ENCODE measurements at places on chromosomes 4 and X.

- DNase-seq, result no peak
Measured at GRCh38 chr4:180377741-180378140, 1865.5 kb upstream of the TENM3 start.

DNA sequence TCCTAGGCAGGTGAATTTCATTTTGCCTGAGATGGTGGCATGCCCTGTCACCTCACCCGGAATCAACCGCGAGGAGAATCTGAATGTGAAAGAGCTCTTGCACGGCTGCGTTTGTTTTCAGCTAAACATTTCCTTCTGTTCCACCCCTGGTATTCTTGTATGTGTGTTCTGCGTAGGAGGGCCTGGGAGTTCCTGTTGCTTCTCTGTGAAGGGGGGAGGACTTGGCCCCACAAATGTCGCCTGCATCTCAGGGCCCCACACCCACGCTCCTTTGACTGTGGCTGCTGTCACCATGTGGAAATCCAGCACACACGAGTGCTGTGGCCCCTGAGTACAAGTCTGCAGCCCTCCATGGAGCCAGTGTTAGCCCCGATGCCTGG lies 45.8 kb upstream of the CLCN4 start:
- no peak for DNase-seq

DNA sequence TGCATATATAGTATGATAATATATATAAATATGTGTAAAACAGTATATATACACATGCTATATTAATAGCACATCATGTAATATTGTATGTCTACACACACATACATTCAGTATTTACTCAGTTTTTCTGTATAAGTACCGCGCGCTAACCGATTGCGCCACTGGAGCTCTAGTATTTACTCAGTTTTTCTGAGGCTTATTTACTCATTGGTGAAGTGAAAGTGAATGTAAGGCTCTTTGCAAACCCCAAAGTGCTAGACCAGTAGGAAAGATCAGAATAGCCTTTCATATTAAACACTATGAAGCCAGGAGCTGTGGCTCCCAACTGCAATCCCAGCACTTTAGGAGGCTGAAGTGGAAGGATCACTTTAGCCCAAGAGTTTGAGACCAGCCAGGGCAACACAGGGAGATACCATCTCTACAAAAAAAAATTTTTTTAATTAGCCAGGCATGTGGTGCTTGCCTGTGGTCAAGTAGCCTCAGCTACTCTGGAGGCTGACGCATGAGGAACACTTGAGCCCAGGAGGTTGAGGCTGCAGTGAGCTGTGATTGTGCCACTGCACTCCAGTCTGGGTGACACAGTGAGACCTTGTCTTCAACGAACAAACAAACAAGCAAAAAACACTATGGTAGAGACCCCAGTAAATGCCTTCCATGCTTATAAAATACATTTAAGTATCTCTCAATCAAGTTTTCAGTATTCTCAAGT lies 125.8 kb downstream of the KIT start:
- DNase-seq, result no peak

DNA sequence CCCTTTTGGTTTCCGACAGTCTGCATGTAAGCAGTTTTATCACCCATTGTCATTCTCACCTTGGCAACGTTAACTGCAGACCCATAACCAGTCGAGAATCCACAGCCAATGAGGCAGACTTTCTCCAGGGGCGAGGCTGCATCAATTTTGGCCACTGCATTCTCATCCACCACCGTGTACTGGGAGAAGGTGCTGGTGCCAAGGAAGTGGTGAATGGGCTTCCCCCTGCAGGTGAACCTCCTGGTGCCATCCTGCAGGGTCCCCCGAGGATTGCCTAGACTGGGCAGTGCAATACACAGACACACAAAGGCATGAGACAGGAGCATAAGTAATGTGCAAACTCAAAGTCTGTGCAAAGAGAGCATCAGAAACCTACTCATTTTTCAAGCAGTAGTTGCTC lies 5.4 kb downstream of the ADH1B start:
- DNase-seq, result no peak

DNA sequence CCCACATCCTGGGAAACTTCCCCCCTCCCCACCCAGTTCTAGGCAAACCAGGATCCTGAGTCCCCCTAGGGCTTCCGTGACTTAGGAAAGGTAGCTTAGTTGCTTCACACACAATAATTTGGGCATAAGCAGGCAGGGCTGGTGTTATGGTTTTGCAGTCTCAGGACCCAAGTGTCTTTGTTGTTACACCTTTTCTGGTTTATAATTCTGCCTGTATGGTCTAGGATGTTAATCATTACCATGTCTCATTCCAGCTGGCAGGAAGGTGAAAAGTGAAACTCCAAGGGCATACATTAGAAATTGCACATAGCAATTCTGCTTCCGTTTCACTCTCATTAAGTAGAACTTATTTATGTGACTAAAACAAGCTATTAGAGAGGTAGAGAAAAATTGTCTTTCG lies 16.8 kb downstream of the UGT8 start:
- no peak for DNase-seq

DNA sequence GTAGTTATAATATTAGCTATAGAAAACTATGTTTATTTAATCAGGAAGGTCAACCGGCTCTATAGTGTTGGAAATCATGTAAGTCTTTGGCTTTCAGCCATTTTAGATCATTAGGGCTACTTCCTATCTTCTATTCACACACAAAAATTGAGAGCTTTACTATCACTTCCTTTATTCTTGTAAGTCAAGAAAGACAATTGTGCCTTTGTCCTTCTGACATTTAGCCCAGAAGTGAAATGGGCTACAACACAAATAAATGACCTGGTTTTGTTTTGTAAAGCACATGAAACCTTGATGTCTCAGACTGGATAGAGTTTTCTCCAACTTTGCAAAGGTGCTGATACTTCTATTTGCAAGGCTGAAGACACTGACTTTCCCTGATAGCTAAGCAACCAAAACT lies 122.4 kb upstream of the ACSL4 start:
- no peak for DNase-seq

DNA sequence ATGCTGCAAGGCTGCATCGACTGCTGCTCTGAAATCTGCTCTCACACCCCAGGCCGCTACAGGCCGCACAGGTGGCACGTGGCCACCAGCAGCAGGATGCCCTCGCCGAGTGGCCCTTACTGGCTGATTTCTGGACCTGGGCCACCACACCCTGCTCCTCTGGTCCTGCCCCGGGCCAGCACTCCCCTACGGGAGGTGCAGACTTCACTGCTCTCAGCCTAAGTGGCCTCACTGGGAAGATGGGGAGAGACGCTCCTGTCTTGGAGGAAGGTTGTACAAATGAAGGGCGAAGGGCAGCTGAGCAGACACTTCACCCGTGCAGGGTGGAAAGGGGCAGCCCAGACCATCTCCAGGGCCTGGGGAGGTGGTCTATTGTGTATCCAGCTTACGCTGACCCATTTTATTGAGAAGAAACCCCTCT lies 72.5 kb downstream of the ACOX3 start:
- DNase-seq, result peak; percentile 59

DNA sequence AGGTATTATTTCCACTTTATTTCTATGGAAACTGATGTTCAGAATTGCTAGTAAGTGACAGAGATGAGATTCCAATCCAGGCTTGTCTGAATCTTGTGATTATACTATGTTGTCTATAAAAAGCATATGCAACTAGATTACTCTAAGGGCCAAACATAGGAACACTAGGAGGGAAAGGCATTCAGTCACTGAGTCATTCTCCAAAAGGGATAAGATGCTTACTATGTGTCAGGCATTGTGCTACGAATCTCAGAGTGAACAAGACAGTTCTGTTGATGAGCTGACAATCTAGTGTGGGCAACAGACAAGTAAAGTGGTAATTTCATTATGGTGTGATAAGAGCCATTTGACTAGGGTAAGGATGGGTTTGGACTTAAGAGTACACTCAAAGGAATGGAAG lies 77.2 kb downstream of the RASL11B start:
- DNase-seq, result no peak

GRCh38 chrX:119758731-119759247 lies 401 bp downstream of the SOWAHD start:
- peak; percentile 90 for DNase-seq

GRCh38 chrX:77426811-77427210 lies 20.4 kb upstream of the FGF16 start:
- DNase-seq, result no peak

- DNase-seq, result no peak
Measured at GRCh38 chrX:1741816-1742394, 127.0 kb downstream of the ASMT start.

DNA sequence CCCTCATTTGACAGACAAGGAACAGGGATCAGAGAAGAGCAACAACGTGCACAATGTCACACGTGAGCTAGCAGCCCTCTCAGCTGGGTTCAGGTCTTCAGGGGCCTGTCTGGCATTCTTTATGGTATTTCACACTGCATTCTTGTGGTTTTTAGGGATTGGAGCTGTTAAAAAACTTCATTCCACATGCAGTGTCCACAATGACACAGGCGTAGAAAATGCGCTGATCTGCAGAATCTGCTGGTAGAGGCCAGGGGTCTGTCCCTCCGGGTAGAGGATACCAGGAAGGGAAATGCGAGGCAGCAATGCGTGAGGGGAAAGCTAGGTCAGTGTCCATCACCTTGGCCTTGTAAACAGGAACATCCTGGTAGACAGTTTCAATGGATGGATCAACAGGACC lies 36.6 kb downstream of the MAP7D3 start:
- DNase-seq, result no peak

GRCh38 chr4:8303081-8303480 lies 33.5 kb downstream of the HTRA3 start:
- DNase-seq, result peak; percentile 37

GRCh38 chrX:25202827-25203226 lies 187.1 kb upstream of the ARX start:
- DNase-seq, result no peak

DNA sequence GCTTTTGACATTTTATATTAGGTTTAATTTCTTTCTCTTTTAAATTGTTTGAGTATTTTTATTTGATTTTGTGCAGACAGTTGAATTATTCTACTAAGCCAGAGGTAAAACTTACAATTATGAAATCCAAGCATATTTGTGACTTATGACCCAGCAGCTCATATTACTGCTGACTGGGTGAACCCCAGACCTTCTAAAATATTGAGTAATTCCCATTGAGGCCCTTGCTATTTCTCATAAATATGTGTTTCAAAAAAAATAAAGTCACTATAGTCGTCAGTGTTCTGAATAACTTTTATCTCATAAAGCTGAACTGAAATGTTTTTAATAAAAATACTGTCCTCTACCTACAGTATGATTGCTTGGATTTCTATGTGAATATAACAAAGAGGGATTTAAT lies 303.1 kb downstream of the IQCM start:
- no peak for DNase-seq

DNA sequence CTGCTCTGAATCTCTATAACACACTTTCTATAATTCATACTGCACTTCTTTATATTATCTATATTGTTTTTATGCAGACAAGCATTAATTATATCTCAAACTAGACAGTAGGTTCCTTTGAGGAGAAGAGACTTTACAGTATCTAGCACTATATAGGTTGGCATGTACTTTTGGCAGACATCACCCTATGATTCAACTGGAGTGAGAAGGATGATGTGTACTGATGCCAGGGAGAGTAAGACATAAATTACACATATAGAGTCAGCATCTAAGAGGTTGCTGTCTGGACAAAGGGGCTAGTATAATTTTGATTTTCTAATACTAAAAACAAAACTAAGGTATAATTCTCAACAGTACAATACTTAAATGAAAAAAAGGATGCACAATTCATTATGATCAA lies 5.1 kb upstream of the RBM41 start:
- DNase-seq, result no peak

DNA sequence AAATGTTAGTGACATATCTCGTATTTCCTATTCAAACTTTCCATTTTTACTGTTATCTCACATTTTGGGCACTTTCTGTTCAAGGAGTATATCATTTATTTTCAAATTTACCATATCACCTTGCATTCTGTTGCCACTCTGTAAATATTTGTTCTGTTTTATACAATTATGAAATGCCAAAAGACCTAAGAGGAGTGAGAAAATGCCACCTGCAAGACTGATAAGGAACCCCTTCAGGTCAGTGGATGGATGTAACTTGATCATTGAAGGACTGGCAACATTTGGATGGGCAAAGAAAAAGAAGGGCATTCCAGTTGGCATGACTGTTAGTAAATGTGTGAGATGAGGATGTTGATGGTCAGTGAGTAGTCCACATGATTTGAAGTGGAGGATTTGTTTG lies 79.1 kb downstream of the OTC start:
- DNase-seq, result no peak

DNA sequence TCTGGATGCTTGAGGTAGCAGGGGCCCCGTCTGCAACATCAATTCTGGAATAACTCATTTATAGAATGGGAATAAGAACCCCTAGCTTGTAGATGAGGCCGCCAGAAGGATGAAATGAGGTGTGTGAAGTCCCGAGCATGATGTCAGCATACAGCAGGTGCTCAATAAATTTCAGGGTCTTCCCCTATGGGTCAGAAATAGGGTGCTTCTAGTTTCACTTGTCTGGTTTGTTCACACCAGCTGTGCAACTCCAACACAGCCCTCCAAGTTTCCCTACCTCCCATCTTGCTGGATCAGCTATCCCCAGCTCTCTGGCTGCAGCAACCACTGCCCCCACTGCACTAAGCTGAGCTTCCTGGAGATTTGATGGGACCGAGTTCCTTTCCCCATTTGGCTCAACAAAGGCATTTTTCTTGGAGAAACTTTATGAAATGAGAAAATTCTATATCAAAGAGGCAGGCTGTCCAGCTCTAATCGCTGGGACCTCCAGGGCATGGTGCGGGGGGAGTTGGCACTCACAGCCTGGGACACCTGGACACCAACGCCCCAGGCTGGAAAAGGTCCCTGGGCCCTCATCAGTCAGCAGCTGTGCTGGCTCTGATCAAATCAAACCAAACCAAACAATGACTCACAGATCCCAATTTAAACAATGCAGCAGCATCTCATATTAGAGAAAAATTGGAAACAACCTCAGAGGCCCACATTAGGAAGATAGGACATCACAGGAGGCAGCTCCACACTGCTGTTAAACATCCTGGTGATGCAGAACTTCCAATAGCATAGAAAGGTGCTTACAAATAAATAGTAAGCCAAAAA lies 13.3 kb downstream of the SLC2A9 start:
- DNase-seq, result no peak

DNA sequence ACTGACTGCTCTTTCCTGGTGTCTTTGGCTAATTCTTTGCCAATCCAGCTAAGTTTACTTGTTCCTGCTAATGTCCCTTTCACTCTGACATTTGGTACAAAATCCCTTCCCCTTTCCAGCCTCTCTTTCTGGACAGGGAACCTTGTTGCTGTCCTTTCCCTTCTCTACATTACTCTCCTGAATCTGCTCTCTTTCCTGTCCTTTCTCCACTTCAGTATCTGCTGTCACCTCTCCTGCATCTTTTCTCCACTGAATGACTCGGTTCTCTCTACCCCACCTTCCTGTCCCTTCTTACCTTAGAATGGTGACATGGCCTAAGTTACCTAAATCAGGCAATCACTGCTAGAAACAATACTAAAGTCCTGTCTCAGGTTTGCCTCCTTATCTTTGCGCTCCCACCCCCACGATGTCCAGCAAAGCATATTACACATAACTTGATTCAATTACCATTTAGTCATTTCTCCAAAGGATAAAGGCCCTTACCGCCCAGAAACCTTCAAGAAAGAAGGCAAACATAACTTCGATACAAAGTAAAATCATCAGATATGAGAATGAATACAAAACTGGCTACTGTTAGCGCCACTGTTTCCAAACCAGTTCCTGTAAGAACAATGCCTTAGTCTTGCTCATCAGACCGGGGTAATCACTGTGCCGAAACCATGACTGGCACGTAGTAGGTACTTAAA lies 890 bp downstream of the BOD1L1 start:
- no peak for DNase-seq

Data from spleen (tissue), 13 donors.